ENCODE measurements at places on chromosomes 1 and 21.

- DNase-seq: no peak
Observed at GRCh38 chr21:35222541-35222941, 173.4 kb upstream of the RUNX1 start.

- DNase-seq: no peak
Observed at GRCh38 chr1:27372022-27372807, 2.4 kb downstream of the FCN3 start.

- DNase-seq: no peak
Observed at GRCh38 chr21:45641480-45642035, 2.0 kb upstream of the PCBP3 start.

- DNase-seq: peak; percentile 50
Observed at GRCh38 chr1:228487336-228488124, at the start of gene RNF187. Gene RNF187, plus strand, starts transcription at chr1:228487382.

- DNase-seq: no peak
Observed at GRCh38 chr1:223142269-223142668, 779 bp downstream of the TLR5 start.

DNA sequence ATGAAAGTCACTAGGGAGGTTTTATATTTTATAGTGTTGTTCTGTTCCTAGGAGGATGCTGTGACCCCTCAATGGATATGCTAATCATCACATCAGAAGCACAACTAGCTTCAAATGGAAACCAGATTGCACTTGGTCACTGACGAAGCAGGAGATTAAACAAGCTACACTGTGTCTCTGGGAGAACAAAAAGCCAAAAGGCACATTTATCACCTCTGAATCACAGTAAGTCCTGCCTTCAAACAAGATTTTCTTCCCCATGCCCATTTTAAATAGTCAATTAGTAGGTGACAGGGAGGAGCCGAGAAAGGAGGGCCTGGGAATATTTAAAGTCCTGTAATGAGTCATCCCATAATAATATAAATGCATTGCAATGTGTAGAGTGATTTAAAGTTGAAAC is 38.1 kb downstream of the RGS2 start:
- DNase-seq: no peak

DNA sequence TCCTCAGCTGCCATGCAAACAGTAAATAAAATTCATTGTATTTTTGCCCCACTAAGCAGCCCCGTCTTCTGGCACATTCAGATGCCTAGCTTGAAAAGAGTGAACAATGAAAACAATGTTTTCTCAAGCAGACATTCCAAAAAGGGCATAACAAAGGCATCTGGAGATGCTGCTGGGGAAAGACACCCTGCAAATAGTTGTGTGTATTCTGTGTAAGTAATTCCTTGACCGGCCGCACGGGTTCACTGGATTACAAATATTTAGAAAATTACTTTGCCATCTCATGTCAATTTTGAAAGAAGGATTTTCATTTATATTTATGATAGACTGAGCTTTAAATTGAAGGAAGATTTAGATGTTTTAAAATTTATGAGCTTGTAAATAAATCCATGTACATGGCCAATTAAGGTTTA is 142.2 kb downstream of the SLC45A1 start:
- no peak for DNase-seq

DNA sequence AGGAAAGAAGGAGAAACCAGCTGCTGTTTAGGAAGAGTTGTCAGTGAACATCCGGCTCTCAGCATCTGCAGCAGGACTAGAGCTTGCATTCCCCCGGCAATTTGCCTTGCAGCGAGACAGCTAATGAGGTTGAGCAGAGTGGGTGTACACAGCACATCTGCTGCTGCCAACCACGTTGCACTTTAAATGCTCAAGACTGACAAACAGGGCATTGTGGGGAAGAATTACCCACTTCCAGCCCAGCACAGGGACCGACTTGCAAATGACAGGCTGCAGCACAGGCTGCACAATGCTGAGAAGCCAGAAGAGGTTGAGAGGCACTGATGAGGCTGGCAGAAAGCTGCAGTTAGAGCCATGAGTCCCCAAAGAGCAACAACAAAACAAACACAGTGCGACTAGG is 47.5 kb upstream of the PLA2G2C start:
- no peak for DNase-seq

DNA sequence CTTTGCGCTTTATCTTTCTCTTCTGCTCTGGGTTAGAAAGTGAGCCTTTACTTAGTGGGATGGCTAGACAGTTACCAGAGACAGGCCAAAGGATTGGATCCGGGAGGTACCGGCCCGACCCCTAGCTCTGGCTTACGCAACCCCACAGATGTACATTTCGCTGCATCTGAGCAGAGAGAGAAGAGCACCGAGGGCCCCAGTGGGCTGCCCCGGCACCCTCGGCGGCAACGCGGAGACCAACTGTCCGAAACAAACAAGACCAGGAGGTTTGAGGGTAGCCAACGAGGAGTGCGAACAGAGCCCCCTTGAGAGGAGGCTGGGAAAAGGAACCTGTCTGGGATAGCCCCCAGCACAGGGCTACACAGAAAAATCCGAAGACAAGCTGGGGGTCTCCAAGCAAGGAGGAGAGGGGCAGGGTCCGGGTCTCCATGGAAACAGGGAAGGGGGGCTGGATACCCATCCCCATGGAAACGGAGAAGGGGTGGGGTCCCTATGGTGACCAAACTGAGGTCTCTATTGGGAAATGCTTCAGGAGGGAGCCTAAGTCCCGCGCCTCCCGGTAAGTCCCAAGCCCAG is 373 bp downstream of the MTF1 start:
- DNase-seq: peak; percentile 47

DNA sequence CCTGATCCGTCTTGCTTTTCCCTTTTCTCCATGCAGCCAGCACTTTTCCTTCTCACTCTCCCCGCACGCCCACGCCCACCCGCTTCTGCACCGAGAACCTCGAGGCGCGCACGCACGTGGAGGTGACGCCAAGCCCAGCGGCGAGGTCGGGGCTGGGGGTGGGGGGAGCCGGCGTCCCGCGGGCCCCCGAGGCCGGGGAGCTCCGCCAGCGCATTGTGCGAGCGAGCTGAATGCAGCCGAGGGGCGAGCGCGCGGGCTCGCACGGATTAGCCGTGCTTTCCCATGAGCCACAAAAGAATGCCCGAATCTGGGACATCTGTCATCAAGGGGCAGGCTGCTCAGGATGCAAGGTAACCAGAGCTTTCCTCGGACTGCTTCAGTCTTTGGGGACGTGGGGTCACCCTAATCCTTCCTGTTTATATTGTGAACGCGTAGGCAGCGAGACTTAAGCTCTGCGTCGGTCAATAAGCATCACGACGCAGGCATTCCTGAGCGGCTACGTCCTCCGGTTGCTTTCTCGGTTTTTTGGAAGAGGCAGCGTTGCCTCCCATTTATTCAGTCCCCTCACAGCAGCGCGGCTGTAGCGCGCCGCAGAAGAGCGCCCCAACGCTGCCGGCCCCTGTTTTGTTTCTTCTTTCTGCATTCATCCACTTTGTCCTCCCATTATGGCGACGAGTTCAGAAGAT is 67.3 kb upstream of the AKT3 start:
- peak; percentile 83 for DNase-seq

DNA sequence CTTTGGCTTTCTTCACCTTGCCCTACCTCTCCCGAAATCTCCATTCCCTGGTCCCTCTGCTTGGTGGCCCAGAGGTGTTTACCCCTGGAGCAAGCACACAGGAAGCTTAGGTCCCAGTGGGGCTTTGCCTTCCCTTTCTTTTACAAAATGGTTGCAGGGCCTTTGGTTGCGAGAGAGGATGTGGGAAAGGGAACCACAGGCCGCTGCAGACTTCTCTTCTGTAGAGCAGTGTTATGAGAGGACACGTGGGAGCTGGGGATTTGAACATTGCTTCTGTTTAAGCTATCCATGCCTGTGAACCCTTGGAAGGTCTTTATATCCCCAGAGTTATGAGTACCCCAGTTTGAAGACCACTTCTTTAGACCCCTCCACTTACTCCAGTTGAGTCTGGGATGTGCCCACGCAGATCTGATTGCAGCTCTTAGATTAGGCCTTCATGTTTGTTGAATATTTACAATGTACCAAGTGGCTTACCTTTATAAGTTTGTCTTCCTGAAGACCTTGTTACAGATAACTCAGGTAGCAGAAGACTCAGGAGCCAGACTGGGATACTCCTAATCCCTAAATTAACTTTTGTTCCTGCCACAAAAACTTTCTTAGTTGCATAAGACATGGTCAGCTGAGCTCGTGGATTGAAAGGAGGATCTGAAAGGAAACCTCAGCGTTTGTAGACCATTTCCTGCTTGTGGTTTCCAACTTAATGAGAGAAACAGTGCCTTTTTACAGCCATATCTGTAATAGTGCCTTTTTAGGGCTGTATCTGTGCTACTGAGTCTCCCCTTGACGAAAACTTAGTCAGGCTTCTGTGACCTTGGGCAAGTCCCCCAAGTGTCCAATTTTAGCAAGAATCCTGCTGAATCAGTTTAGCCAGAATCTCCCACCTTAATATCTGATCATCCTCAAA is 21.9 kb upstream of the IVNS1ABP start:
- peak; percentile 33 for DNase-seq

- no peak for DNase-seq
Observed at GRCh38 chr1:67790201-67790692, 43.0 kb downstream of the GNG12 start.

- DNase-seq: no peak
Observed at GRCh38 chr1:219898375-219898774, 30.0 kb downstream of the SLC30A10 start.

- DNase-seq: peak; percentile 90
Observed at GRCh38 chr1:43529206-43529731, 1.4 kb upstream of the PTPRF start.

DNA sequence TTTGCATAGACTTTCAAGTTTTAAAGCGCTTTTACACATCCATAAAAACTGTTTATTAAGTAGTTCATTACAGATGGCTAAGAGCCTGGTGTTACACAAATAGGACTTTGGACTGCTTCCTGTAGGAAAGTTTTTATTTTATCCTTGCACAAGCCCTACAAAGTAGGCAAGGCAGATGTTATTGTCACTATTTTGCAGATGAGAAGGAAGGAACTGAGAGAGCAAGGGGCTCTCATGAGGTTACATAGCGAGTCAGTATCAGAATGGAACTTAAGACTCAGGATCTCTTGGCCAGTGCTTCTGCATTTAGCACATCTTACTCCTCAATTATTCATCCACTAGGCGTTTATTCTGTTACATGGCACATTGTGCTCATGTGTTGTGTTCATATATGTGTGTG is 2.6 kb upstream of the MAPKAPK2 start:
- no peak for DNase-seq

GRCh38 chr21:34730756-34731445 is 62.1 kb downstream of the CLIC6 start:
- no peak for DNase-seq

DNA sequence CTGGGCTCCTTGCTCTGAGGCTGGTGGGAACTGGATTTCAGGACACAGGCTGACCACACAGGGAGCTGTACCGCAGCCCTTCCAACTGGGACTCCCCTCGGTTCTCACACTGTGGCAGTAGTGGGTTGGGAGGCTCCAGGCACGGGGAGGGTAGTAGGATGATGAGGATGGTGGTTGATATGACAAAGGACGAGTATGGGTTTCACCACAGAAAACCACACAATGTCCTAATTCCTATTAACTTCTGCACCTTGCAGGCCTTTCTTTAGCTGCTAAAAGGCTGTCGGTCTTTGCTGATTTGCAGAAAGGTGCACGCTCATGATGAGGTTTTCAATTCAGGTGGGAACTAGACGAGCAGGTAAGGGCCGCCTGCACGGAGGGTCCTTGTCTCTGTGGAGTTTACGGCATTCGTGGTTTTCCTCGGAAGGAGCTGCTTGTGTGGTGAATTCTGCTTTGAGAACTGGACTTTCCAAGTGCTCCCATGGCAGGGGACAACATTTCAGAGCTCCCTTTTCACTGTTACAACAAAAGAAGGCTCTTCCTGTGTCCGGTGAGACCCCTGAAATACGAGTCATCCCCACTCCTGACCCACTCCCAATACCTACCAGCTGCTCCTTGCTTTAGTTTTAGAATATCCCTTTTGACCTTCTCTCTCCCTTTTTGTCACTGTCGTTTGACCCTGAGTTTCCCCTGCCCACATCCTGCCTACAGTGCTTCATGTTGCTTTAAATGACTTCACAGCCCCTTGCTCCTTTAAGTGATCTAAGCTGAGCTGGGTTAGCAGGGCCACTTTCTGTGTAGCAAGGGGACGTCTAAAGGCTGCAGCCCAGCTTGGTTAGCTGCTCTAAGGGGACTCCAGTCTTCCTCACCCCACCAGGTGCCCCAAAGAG is 125.1 kb downstream of the MRPS6 start:
- DNase-seq: no peak

DNA sequence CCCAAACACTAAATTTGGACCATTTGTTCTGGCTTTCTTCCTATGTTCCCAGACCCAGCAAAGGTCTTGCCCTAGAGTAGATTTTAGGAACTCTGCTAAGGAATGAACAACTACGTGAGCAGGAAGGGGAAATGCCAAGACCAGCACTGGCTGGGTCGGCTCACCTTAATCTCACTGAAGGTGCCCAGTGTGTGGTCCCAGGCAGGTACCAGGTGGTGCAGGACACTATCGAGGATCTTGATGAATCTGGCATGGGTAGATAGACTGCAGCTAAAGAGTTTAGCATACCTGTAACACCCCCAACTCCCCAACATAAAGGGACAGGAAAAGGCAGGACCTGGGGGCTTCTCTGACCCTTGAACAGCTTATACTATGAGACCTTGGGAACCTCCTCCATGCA is 3.0 kb downstream of the HECTD3 start:
- no peak for DNase-seq

DNA sequence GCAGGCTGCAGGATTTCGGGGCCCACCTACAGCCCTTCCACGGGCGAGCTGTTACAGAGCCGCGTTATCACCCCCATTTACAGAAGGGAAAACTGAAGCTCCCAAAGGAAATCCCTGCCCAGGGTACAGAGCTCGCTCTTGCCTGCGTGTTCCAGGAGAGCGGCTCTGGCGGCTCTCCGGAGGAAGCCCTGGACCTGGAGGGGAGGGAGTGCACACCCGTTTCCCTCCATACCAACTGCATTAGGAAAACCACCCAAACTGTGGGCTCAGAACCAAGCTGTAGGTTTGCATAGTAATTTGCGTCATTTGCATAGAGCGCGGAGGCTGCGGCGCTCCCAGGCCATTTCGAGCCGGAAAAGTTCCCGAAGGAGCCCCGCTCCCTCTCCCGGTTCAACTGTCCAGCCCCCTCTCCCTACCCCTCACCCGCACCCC is 24.7 kb upstream of the ADGRB2 start:
- peak; percentile 87 for DNase-seq

GRCh38 chr1:2479618-2480017 is 3.5 kb downstream of the PLCH2 start:
- no peak for DNase-seq

DNA sequence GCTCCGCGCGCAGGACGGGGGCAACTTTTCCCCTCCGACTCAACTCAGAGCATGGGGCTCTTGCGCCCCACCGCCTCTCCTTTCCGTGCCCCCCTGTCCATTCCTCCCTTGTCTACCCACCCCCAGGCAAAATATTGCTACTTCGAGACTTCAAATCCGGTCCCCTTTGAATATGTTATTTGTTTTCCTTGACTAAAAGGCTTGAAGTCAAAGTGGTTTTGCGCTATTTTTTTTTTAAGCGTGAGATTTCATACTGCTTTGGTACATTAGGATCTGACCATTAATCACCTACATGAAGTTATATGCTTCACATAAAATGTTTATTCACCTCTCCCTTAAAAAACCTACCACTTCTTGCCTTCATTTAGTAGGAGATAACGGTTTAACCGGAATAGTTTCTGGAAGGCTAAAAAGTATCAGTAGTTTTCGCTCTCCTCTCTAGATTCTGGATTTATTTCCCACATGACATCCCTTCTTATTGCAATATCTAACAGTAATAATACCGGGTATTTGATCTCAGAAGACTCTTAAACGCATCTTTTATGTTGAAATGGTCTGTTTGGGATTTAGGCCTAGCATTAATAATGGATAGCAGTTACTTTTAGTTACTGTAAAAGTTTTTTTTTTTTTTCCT is 1.6 kb downstream of the NFIA start:
- peak; percentile 60 for DNase-seq

- DNase-seq: no peak
Observed at GRCh38 chr1:227895828-227896685, 51.7 kb downstream of the WNT9A start.

Measured in cardiac fibroblast (primary cell).